ENCODE measurements at places on chromosomes 2 and 18. TPM values are rescaled to one million over a fixed set of nuclear protein-coding genes. Genes with fewer than 3 reads are reported as not detected.

Gene TEX44
- not detected for total RNA-seq

GRCh38 chr18:13940326-13940725 is 25.0 kb upstream of the MC2R start:
- DNase-seq: no peak

- DNase-seq: no peak
These were observed 1071.9 kb upstream of the CHAC2 start for GRCh38 chr2:52695731-52696130.

Gene LIMS4
- 0.29 TPM for total RNA-seq

Gene DCDC2C
- total RNA-seq: not detected

- no peak for DNase-seq
These were observed 98.5 kb upstream of the PKDCC start for GRCh38 chr2:41949091-41949882.
